Glomerular endothelial cell (primary cell): ENCODE measurements at places on chromosomes 5 and 9.

GRCh38 chr5:168592014-168592368 is 12.8 kb upstream of the PANK3 start:
- DNase-seq, result no peak

GRCh38 chr5:111425205-111425604 is 87.1 kb downstream of the STARD4 start:
- DNase-seq, result no peak

GRCh38 chr9:34771007-34771406 is 61.1 kb upstream of the CCL21 start:
- DNase-seq, result no peak

GRCh38 chr9:89638359-89638758 is 33.5 kb downstream of the GADD45G start:
- DNase-seq, result no peak

DNA sequence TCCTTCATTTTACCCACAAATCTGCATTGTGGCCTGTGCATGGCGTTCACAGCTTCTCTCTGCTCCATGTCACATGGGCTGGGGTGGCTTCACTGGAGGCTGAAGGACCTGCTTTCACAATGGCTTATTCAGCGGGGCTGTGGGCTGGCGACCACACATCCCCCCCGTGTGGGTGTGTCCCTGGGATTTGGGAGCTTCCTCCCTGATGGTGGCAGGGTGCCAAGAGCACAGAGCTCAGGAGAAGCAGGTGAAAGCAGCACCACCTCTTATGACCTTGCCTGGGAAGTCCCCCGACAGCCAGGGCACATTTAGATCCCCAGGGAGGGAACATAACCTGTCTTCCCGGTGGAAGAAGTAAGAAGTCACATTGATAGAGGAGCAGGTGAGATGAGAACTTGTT is 5.0 kb upstream of the MED10 start:
- DNase-seq, result no peak

- no peak for DNase-seq
These were observed 511.2 kb downstream of the SEMA5A start for GRCh38 chr5:9034649-9035048.

DNA sequence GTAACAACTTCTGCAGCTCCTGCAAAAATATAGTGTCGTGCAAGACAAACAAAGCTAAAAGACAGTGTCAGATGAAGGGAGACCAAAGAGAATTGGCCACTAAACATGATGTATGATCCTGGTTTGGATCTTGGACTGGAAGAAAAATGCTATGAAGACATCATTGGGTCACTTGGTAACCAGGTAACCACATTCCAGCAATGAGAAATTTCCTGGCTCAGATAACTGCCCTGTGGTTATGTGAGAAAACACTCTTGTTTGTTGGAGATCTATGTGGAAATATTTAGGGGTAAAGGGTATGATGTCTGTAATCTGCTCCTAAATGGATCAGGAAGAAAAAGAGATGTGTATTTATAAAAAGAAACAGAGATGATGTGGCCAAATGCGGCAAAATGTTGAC is 45.5 kb upstream of the ANKRD33B start:
- DNase-seq, result no peak

GRCh38 chr5:93622240-93622885 is 39.3 kb downstream of the NR2F1 start:
- no peak for DNase-seq

DNA sequence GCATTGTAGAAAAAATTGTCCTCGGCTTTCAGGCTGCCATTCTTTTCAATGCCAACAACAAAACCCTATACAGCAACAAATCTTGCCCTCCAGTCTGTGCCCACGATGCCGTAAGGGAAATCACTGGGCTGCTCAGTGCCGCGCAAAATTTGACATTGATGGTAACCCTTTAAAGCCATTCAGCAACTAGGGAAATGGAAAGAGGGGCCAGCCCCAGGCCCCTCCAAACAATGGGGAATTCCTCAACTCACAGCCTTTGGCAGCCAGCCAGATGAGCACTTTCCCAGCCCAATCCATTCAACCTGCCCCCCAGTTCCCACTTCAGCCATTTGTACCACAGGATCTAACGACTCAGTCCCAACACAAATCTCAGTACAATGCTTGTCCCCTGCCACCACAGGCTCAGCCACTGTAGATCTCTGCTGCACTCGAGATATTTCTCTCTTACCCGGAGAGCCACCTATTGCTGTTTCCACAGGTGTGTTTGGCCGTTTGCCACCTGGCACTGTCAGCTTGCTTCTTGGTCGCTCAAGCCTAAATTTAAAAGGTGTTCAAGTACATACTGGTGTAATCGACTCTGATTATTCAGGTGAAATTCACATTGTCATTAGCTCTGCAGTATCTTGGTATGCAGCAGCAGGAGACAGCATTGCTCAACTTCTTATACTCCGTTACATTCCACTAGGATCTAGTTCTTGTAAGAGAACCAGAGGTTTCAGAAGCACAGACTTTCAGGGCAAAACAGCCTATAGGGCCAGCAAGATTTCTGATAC is 103.3 kb downstream of the SYK start:
- DNase-seq, result no peak

GRCh38 chr9:124220946-124221451 is 36.8 kb upstream of the NEK6 start:
- DNase-seq, result peak; percentile 37

GRCh38 chr5:1465966-1466471 is 20.8 kb upstream of the SLC6A3 start:
- no peak for DNase-seq

DNA sequence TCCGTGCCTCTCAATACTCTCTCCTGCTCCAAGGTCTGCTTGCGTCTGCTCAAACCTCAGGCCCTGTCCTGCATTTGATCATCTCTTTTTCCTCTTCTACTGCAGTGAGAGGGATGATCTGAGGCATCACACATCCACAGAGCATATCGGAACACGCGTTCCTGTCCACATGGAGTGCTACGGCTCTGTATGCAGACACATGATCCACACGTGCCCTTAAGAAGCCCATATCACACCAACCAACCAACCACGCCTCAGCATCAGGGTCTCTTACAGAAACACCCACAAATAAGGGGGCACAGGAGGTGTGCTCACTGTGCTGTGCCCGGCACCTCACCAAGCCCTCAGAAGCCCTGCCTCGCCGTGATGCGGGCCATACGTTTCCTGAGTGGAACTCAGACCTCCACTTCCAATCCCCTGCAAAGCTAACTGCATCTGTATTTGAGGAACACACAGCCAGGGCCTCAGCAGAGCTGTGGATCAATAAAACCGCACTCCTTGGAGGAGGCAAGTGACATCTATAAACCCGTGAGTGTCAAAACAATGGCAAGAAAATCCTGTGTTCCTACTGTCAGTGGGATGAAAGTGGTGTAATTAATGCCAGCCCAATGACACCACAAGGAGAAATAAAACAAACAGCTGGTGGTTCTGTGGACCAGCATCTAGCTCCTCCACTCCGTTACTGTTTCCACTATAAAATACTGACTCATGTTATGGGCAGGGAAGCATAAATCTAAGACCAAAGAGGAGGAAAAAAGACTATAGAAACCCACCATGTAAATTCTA is 40.4 kb downstream of the AK8 start:
- DNase-seq, result no peak

DNA sequence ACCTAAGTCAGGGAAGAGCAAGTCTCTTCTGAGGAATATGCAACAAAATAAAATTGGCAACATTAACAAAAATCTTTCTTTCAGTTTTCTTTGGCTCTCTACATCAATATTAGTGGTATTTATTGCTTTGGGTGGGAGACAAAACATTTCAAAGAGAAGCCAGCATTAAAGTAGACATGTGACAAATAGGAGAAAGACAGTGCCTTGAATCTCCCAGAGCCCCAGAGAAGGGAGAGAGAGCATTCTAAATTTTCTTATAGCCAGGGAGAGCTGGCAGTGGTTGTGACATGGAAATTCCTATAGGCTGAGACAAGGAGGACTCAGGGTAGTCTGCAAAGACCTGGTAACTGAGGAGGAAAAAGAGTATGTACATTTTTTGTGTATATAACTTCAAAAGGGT is 79.4 kb upstream of the NREP start:
- DNase-seq, result no peak

DNA sequence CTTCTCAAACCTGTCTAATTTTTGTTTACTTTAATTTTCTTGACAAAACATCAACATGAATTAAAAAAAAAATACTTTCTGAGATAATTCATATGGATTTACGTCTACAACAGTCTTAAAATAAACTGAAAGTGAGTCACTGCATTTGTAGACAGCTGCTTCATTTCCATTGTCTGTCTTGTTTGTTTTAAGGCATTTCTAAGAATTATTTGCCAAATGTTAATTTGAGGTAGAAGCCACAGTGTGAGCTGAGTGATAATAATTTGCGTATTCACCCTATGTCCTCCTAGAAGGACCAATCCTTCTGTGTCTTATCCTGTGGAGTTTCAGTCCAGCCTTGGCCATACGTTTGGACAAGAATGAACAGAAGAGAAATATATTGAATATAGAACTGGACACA is 174.5 kb downstream of the CFAP90 start:
- no peak for DNase-seq

GRCh38 chr5:25481463-25481862 is 836.7 kb upstream of the CDH10 start:
- no peak for DNase-seq

- no peak for DNase-seq
These were observed 73.4 kb downstream of the NFIB start for GRCh38 chr9:14240537-14240936.

GRCh38 chr5:17403695-17404490 is 94.1 kb upstream of the TAF11L2 start:
- no peak for DNase-seq

DNA sequence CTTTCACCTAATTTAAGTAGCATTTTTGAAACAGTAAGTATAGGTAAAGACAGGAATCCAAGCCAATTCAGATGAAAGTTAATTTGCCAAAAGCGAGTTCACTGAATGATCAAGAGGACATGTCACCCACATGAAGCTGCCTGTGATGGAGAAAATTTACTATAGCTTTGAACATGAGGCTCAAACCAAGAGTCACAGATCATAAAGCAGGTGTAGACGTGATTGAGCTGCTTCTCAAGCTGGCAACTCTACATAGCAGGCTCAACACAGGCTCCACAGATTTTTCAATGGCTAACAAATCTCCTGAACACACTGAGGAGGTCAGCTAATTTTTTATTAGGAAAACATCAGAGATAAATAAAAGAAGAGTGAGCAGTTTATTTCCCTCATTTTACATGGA is 173.7 kb downstream of the FAM114A2 start:
- DNase-seq, result no peak

DNA sequence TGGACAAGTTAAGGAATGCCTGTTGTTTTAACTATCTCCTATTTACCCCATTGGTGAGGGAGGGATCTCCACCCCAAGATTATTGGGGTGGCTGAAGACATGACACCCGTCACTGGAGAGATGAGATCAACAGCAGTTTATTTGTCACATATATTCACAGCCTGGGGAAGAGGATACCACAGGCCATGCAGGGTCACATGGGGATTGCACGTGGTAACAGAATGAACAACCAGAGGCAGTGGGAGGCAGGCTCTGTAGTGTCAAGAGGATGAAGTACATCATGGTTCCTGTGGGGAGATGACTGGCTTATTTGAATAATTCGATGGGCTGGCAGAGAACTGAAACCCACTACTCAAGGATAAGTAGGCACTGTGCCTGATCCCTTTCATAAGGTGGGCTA is 18.6 kb upstream of the SHISAL2B start:
- DNase-seq, result no peak

- DNase-seq, result no peak
These were observed 424.9 kb upstream of the IRX4 start for GRCh38 chr5:2307631-2308030.

- peak; percentile 12 for DNase-seq
These were observed 160.7 kb downstream of the PAX5 start for GRCh38 chr9:36873247-36873875.

DNA sequence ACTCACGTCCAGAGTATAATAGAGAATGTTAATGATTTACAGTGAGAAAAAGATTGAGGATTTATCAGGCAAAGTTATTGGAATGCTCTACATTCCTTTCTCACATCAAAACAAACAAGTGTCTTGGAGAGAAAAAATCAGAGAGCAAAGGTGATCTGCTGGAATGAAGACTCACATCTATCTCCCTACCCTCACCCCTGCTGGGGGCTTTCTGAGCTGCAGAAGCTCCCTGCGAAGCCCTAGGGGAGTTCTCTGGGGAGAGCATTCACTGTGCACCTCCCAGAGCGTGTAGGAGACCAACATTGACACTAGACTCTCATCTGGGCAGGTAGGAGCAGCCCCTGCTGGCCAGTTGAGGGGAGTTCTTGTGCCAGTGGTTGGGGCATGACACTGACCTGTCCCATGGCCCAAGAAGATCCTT is 76.6 kb upstream of the ADAMTS16 start:
- DNase-seq, result no peak

- no peak for DNase-seq
These were observed 167.6 kb upstream of the SMIM23 start for GRCh38 chr5:171617817-171618591.

DNA sequence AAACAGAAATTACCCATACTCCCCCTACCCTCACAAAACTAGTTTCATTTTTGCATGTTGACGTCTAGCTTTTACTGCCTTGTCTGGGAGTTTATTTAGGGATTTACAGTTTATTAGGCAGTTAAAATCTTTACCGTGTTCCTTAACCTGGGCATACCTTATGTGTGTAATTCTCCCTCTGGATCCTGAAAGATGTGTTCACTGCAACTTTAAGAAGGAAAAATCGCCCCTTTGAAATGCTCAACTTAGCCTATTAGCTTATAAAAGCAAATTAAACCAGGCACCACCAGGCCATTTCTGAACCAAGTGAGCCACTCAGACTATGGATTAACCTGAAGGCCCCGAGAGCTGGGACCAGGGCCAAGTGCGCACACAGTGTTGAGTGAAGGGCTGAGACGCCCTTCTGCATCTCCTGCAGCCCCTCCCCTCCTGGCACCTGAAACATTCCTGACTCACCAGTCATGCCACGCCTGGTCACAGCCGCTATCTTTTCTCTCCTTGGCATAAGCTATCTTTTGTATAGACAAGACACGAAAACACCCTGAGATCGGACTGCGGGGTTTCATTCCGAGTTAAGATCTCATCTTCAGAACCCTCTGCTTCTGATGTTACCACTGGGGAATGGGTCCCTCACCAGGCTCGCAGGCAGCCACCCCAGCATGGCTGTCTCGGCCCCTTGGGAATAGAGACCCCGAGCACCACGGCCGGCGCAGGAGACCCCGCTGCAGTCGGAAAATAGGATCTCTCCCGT is 111.9 kb downstream of the ROR2 start:
- no peak for DNase-seq
